ENCODE measurements at places on chromosomes 11 and 22.

DNA sequence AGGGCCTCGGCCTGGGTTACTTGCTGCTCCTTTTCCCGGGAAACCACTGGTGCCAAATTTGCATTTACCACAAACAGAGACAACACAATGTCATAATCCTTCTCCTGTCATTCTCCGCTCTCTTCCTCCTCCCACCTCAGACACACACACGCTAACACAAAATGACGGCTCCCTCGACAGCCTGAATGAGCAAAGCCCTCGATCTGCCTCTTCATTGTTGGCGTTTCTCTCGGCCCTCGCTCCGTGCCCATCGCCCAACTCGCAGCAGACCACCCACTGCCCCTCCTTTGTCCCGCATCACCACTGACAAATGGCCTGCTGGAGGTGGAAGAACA is 12.5 kb upstream of the TCF20 start:
- no peak for DNase-seq

- DNase-seq = no peak
These were observed 66.1 kb downstream of the NFAM1 start for GRCh38 chr22:42365942-42366695.

GRCh38 chr11:84044706-84045105 is 758.5 kb upstream of the CCDC90B start:
- no peak for DNase-seq

DNA sequence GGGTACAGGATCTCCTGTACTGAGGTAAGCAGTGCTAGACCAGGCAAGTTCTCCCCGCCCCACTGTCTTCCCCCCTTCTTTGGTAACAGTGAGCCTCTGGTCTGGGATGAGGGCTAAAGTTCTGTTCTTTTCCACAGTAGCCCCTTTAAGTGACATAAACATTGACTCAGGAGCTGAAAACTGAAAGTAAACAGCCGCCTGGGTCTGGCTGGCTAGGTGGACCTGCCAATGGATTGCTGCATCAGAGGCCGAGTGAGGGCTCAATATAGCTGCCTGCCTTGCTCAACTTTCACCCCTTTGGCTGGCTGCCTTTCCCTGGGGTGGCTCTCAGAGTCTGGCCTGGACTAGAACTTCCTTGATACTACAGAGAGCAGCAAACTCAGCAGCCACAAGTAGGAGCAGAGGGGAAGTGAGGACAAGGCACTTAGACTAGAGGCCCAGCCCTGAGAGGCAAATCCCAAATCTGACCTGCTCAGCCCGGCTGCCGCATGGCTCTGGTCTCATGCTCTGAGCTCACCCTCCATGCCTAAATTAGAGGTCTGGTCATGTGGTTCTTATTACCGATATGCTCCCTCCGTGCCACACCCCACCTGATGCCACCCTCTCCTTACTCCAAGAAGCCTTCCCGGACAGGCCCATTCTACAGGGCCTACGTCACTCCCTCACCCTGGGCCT is 9.6 kb upstream of the UCP3 start:
- no peak for DNase-seq

- DNase-seq = no peak
These were observed 8.2 kb downstream of the C11orf21 start for GRCh38 chr11:2293531-2293971.

- DNase-seq = no peak
These were observed 28.9 kb downstream of the MICAL2 start for GRCh38 chr11:12139144-12139881.

DNA sequence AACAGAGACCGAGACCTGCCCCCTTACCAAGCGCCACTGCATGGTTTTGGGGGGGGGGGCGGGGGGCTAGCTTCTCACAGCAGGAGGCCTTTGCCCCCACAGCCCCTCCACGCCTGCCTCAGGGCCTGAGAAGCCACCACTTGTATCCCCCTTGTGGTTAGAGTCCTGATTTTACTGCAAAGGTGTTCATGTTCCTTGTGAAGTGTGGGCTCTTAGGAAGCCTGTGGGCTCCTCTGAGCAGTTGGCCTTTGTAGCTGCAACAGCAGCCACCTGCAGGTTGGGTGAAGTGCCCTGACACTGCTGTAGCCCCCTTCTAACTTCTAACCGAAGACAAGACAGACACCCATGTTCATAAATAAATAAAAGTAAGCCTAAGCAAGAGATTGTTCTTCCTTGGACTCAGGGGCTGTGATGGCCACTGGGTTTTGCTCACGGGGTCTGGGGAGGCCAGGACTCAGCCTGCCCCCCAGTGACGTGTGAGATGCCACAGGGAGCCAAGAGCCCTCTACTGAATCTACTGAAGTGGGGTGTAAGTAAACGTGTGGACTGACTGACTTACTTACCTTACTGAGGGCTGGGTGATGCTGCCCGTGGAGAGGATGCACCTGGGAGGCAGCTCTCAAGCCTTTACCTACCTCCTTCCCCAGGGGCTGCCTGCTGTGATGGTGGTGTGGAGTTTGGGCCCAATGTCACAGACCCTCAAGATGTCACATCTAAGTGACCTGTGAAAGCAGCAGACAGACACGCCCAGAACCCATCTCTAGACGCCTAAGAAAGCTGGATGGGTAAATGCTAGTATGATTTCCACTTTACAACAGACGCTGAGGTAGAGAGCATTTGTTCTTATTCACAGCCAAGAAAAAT is 25.8 kb downstream of the USP35 start:
- DNase-seq = no peak

DNA sequence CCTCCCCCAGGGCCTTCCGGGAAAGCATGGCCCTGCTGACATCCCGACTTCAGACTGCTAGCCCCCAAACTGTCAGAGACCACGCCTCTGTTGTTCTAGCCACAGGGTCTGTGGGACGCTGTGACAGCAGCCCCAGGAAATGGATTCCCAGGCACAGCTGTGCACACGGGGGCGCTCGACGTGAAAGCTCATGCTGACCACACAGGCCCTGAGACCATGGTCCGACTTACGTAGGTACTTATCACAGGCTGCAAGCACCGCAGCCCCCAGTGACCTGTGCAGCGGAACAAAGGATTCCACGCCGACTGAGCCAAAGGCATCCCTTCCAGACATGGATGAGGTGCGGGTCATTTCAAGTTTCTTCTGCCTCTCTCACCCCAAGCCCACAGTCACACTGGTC is 150.6 kb downstream of the CTTN start:
- DNase-seq = no peak

DNA sequence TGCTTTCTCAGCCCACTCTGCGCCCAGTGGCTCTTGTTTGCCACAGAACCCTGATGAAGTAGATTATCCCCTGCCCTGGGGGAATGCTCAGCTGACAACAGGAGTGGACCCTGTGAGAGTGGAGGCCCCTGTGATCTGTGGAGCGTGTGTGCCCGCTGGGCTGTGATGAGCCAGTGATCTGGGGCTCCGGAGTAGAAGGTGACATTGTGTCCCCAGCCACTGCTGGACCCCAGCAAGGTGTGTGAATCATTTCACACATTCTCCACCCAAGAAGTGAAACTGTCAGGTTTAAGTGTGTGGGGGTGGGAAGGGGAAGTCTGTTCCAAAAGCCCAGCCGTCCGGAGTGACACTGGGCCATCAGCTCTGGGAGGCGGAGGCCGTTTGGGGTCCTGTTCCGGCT is 33.1 kb upstream of the GRAMD4 start:
- no peak for DNase-seq

Measured in progenitor cell of endocrine pancreas (in vitro differentiated cells).